ENCODE measurements at places on chromosomes 3 and 15. TPM values are rescaled to one million over a fixed set of nuclear protein-coding genes. Genes with fewer than 3 reads are reported as not detected.

Gene SV2B
- not detected for total RNA-seq

Gene ELP6
- 40.4 TPM for total RNA-seq

Gene CFAP20DC
- 12.0 TPM for total RNA-seq

Gene XYLB
- 7.1 TPM for total RNA-seq

Gene RBM5
- 81.7 TPM for total RNA-seq

Gene FBXL2
- 9.5 TPM for total RNA-seq

Gene CSPG5
- 0.48 TPM for total RNA-seq

Gene MED12L
- 0.12 TPM for total RNA-seq

Gene KBTBD13
- total RNA-seq, result not detected

Gene P2RY14
- total RNA-seq, result not detected

Gene UCN2
- 4.3 TPM for total RNA-seq

Gene RASGRP1
- 0.12 TPM for total RNA-seq

Gene CADPS
- total RNA-seq, result 0.59 TPM

Gene ADPRH
- total RNA-seq, result 5.6 TPM

Gene GP9
- total RNA-seq, result not detected
